Fibroblast of skin of left biceps (primary cell): ENCODE measurements at places on chromosomes 5 and 9.

- DNase-seq = no peak
These were observed 2.9 kb upstream of the ERMP1 start for GRCh38 chr9:5835808-5836207.

DNA sequence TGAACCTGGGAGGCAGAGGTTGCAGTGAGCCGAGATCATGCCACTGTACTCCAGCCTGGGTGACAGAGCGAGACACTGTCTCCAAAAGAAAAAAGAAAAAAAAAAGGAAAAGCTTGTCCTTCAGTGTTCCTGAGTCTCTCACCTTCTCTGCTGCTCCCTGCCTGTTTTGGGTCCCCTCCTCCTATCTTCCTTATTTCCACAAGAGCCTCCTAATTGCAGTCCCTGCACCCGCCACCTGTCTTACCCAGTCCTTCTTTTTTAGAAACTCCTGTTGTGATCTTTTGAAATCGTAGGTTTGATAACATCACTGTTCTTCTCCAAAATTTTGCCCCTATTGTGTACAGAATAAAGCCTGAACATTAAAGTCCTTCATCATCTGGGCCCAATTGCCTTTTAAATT lies 234.9 kb downstream of the SH3GL2 start:
- DNase-seq = no peak

DNA sequence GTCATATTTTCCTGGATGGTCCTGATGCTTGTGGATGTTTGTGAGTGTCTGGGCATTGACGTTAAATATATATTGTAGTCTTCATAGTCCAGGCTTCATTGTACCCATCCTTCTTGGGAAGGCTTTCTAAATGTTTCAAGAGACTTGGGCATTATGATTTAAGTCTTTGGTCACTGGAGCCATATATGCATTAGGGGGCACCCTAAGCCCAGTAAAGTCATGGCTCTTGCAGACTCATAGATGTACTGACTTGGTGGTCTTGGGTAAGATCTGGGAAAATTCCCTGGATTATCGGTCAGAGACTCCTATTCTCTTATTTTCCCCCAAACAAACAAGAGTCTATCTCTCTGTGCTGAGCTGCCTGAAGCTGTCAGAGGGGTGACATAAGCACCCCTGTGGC lies 271.1 kb downstream of the TRIM36 start:
- DNase-seq = no peak

DNA sequence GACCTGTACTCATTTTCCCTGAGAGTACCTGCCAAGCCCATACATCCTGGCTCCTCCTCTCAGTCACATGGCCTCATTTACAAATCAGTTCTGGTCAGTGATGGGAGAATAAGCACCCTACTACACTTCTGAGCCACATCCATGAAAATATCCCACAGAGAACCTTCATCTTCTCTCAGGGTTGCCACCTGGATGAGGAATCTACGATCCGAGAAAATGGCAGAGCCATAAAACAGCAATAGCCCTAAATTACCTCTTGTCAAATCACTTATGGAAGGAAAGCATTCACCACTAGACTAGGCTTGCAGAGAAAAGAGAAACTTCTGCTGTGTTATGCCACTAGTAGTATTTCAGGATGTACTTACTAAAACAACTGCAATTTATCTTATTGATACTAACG lies 324.8 kb downstream of the BNC2 start:
- no peak for DNase-seq

DNA sequence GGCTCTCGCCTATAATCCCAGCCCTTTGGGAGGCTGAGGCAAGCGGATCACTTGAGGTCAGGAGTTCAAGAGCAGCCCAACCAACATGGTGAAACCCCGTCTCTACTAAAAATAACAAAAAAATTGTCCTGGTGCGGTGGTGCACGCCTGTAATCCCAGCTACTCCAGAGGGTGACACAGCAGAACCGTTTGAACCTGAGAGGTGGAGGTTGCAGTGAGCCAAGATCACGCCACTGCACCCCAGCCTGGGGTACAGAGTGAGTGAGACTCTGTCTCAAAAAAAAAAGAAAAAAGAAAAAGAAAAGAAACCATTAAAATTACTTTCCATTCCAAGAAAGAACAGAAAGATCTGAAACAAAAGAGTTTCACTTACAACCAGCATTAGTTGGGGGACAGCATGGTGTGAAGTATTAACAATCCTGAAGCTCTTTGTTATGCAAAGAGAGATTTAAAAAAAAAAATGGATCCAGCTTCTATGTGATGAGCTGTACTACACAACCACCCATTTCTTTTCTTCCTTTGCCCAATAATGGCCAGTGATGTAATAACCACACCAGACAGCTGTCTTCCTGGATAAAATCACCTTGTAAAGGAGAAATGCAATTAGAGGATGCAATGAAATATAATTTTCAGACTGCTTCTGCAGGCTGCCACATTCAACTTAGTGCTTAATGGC lies 76.9 kb downstream of the MED27 start:
- DNase-seq = no peak

- no peak for DNase-seq
These were observed 12.2 kb upstream of the MIER3 start for GRCh38 chr5:56964173-56964572.
